GM20000 (cell line): ENCODE measurements at places on chromosomes 13 and 19.

GRCh38 chr13:113884821-113885220 is 20.9 kb upstream of the GAS6 start:
- DNase-seq = no peak

DNA sequence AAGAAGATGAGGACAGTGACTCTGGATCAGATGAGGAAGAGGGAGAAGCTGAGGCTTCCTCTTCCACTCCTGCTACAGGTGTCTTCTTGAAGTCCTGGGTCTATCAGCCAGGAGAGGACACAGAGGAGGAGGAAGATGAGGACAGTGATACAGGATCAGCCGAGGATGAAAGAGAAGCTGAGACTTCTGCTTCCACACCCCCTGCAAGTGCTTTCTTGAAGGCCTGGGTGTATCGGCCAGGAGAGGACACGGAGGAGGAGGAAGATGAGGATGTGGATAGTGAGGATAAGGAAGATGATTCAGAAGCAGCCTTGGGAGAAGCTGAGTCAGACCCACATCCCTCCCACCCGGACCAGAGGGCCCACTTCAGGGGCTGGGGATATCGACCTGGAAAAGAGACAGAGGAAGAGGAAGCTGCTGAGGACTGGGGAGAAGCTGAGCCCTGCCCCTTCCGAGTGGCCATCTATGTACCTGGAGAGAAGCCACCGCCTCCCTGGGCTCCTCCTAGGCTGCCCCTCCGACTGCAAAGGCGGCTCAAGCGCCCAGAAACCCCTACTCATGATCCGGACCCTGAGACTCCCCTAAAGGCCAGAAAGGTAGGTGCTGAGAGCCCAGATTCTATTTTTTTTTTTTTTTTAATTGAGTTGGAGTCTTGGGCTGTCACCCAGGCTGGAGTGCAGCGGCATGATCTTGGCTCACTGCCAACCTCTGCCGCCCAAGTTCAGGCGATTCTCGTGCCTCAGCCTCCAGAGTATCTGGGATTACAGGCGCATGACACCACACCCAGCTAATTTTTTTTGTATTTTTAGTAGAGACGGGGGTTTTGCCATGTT is 2.3 kb downstream of the PPP1R15A start:
- no peak for DNase-seq

- no peak for DNase-seq
These were observed 5.5 kb downstream of the BRSK1 start for GRCh38 chr19:55289117-55289796.

- no peak for DNase-seq
These were observed 8.6 kb downstream of the CLN5 start for GRCh38 chr13:77000475-77000874.

DNA sequence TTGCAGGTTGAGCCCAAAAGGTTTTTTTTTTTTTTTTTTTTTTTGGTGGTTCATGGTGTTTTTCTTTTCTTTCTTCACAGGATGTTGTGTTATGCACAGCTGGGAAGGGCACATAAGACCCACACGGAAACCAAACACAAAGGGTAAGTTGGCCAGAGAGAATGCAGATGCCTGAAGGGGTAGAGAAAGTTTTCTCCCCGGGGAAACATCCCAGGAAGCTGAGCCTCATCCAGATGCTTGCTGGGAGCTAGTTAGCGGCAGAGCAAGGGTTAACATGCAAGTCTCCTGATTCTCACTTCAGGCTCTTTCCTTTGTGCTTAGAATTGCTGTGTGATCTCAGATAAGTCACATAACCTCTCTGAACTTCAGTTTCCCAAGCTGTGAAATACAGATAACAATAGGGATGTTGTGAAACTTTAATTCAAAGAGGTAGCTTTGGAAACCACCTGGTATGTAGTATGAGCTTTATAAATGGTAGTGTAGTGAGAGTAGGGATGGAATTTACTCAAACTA is 3.1 kb downstream of the ADGRE1 start:
- DNase-seq = no peak

DNA sequence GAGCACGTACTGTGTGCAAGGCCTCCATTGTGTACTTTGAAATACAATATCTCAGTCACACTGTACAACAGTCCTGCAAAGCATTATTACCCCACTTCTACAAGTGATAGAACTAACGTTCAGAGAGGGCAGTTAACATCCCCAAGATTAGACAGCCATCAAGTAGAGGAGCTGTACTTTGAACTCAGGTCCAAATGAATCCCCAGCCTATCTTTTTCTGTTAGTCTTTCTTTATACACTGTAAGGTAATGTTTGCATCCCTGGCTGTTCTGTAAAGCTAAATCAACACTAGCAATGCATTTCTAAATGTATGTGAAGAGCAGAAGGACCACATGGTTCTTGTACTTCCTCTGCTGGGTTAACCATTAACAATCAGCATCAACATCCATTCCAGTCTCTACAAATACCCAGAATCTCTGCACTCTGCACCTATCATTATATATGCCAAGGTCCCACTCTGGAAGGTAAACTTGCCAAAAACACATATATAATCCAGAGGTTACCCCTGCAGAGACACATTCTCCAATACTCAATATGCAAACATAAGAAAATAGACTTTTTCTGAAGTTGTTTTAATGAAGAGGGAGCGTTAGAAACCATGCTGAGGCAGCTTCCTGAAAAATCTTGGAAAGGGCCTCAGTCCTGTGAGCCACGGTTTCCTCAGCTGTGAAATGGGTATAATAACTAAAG is 182.3 kb downstream of the MZT1 start:
- no peak for DNase-seq

DNA sequence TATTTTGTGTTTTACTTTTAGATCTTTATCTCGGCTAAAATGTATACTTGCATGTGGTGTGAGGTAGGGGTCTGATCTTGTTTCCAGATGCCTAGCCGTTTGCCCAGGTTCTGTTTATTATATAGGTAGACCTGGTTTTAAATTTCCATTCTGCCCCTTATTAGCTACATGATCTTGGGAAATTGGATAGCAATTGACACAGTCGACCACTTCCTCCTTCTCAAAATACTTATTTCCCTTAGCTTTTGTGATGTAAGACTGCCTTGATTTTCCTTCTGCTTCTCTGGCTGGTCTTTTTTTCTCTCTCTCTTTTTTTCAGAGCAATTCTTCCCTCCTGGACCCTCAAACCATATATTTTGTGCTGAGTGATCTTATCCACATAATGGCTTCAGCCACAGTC is 3.0 kb upstream of the PGLYRP1 start:
- DNase-seq = no peak

GRCh38 chr13:80050252-80050651 is 290.7 kb downstream of the SPRY2 start:
- no peak for DNase-seq

GRCh38 chr19:58350871-58351557 is 2.3 kb downstream of the A1BG start:
- DNase-seq = no peak

DNA sequence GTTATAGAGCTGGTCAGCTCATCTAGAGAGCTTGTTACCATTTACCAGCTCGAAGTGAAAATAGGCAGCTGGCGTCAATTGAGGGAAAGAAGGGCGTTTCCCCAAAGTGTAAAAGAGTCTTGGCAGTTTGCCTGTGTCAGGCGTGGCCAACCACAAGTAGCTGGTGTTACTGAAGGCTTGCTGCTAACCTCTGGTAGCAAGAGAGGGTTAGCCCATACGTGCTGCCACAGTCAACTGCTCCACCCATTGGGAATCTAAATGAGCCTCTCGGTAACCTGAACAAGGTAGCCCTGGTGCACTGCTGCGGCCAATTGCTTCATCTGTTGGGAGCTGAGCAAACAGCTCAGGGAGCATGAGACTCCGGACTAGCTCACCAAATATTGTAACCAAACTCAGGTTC is 314.9 kb upstream of the SLITRK5 start:
- DNase-seq = no peak

GRCh38 chr19:37990362-37990761 is 83.4 kb downstream of the SIPA1L3 start:
- DNase-seq = no peak

DNA sequence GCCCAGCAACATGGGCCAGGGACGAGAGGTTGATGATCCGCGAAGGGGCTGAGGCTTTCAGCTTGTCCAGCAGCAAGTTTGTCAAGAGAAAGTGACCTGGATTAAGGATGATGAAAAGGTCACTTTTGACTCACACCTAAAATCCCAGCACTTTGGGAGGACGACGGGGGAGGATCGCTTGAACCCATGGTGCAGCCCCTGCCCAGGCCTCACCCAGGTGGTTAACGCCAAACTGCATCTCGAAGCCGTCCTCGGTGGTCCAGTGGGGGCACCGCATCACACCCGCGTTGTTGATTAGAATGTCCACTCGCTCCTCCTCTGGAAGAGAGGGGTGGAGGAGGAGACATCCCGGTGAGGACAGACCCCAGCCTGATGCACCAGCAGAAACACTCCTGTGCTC is 10.4 kb upstream of the GP6 start:
- no peak for DNase-seq

DNA sequence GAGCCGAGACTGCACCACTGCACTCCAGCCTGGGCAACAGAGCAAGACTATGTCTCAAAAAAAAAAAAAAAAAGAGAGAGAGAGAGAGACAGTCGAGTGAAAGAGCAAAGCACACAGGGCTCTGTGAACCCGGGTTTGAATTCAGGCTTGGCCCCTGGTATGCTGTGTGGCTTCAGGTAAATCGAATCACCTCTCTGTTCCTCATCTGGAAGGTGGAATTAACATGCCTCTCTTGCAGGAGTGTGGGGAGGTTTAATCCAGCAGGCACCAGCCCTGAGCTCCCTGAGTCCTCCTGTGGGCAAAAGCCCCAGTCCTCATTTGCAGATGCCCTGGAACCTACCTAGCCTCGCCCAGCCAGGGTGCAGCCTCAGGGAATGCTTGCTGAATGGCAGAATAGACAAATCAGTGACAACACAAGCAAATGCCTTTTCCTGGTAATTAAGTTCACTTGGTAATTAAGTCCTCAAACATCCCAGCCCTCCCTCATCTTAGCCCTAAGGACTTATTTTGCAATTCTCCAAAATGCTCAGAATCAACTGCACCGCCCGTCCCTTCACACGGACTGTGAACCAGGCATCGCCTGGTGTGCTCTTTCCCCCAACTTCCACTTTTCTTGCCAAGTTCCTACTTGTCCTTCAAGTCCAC is 4.6 kb upstream of the ZNRF4 start:
- DNase-seq = no peak

DNA sequence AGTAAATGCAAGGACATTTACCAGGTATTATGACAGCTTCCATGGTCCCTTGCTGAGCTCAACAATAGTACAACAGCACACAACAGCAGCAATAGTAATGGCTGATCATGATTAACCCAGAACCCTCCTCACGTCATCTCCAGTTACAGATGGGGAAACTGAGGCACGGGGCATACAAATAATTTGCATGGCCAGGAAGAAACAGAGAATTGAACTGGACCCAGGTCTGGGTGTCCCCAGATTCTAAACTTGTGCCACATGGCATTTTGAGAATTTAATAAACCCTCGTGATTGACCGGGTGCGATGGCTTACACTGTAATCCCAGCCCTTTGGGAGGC is 7.2 kb downstream of the MAST3 start:
- DNase-seq = no peak

GRCh38 chr13:51562011-51562671 is 22.1 kb upstream of the WDFY2 start:
- DNase-seq = peak; percentile 34

DNA sequence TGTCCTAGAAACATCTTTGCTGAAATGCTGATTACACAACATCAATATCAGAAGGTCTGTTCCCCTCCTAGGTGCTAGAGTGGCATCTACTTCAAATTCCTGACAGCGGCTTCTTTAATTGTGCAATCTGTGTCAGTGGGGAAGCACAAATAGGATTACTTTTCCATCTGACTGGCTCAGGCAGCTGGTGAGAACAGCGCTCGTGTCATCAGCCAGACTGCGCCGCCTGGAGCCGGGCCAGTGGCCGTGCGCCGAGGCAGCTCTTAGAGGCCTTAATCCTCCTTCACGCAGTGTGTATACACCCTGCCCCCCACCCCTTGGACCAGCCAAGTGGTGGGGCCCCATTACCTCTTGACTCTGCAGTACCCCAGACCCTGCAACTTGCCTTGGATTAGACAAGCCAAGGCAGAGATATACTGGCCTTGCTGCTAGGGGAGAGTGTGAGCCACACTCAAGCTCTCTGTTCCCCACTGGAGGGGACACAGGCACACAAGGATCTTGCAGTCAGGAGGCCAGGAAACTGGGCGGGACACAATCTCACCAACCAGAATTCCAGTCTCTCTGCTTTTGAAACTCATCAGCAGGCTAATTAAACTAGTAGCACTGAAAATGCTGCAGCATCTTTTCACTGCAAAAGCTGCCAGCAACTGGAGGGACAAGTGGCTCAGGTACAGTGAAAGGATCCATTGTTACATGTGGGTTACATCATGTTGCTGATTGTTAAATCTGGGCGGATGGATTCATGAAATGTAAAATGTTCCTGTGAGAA is 48.9 kb upstream of the EPHX3 start:
- no peak for DNase-seq

DNA sequence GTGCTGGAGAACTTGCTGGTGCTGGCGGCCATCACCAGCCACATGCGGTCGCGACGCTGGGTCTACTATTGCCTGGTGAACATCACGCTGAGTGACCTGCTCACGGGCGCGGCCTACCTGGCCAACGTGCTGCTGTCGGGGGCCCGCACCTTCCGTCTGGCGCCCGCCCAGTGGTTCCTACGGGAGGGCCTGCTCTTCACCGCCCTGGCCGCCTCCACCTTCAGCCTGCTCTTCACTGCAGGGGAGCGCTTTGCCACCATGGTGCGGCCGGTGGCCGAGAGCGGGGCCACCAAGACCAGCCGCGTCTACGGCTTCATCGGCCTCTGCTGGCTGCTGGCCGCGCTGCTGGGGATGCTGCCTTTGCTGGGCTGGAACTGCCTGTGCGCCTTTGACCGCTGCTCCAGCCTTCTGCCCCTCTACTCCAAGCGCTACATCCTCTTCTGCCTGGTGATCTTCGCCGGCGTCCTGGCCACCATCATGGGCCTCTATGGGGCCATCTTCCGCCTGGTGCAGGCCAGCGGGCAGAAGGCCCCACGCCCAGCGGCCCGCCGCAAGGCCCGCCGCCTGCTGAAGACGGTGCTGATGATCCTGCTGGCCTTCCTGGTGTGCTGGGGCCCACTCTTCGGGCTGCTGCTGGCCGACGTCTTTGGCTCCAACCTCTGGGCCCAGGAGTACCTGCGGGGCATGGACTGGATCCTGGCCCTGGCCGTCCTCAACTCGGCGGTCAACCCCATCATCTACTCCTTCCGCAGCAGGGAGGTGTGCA is 587 bp downstream of the S1PR4 start:
- peak; percentile 55 for DNase-seq

- no peak for DNase-seq
These were observed 17.3 kb downstream of the CKM start for GRCh38 chr19:45305421-45305820.
